ENCODE measurements at places on chromosomes 2 and 18.

- H3K4me1 ChIP-seq: peaks cover 6% of the 10 kb centered on the region
- peak overlapping the region; percentile 18 for H3K27ac ChIP-seq
- no peak overlapping the region for H3K4me3 ChIP-seq
These were observed 86.3 kb upstream of the NPAS2 start for GRCh38 chr2:100733391-100734187.

- H3K36me3 ChIP-seq: no peaks in the 10 kb centered on the region
- no peaks in the 10 kb centered on the region for H3K27me3 ChIP-seq
- DNase-seq: no peak
- no peak overlapping the region for H3K4me3 ChIP-seq
- H3K27ac ChIP-seq: no peak overlapping the region
- peaks cover 18% of the 10 kb centered on the region for H3K4me1 ChIP-seq
These were observed 14.9 kb downstream of the RBMS1 start for GRCh38 chr2:160478660-160479059.

DNA sequence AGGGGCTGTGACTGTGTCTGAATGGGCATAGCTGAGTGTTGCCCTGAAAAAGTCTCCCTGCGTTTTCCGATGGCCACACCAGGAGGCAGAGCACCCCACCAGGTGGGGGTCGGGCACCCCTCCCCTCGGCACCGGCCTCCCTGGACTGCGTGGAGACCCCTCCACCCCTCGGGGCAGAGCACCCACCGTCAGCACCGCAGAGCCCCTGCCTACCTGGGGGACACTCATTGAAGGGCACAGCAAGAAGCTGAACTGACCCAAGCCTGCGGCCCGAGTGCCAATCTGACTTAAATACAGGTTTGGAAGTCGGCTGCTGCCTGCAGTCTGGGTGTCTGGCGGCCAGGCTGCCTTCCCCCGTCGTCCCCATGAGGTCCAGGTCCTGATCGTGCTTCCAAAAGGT, 69.9 kb downstream of the KCNG2 start:
- H3K4me3 ChIP-seq: no peak overlapping the region
- no peaks in the 10 kb centered on the region for H3K36me3 ChIP-seq
- H3K27ac ChIP-seq: no peak overlapping the region
- H3K4me1 ChIP-seq: no peaks in the 10 kb centered on the region
- no peak for DNase-seq

DNA sequence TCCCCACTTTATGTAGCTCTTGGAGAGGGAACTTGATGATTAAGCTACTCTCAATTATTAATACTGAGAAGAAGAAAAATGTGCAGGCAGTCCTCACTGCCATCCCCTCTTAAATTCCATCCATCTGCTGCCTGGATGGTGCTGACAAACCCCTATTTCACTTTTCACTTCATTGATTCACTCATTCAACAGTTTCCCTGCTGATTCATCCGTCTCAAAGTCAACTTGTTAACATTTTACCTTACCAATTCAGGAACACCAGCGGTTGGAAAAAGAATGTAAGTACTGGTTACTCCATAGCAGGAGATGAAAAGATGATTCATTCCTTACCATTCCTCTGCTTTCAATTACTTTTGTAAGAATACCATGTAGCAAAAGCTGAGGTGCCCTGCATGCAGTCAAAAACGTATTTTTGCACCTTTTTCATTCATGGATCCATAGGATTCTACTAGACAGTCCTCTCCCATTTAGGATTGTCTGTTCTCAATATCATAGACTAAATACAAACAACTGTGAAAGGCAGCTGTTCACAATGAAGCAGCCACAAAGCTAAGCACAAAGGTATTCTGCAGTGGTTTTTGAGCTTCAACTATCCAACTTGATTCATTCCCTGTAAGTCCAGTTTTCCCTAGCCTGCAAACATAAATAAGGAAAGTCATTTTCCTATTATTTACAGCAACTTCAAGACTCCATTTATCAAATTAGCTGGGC, 262.0 kb downstream of the MREG start:
- H3K27me3 ChIP-seq: no peaks in the 10 kb centered on the region
- no peak for DNase-seq
- H3K4me3 ChIP-seq: no peak overlapping the region
- no peak overlapping the region for H3K27ac ChIP-seq
- H3K4me1 ChIP-seq: no peaks in the 10 kb centered on the region
- H3K36me3 ChIP-seq: no peaks in the 10 kb centered on the region

GRCh38 chr2:122239440-122239839, 484.0 kb downstream of the TSN start:
- no peaks in the 10 kb centered on the region for H3K4me1 ChIP-seq
- H3K36me3 ChIP-seq: no peaks in the 10 kb centered on the region
- no peak overlapping the region for H3K4me3 ChIP-seq
- H3K27me3 ChIP-seq: no peaks in the 10 kb centered on the region
- no peak overlapping the region for H3K27ac ChIP-seq
- no peak for DNase-seq

GRCh38 chr18:12308386-12309100, 502 bp downstream of the TUBB6 start:
- no peaks in the 10 kb centered on the region for H3K4me1 ChIP-seq
- H3K4me3 ChIP-seq: peak overlapping the region; percentile 80
- H3K27me3 ChIP-seq: no peaks in the 10 kb centered on the region
- DNase-seq: peak; percentile 86
- peaks cover 12% of the 10 kb centered on the region for H3K36me3 ChIP-seq

- H3K27me3 ChIP-seq: no peaks in the 10 kb centered on the region
- no peak overlapping the region for H3K4me3 ChIP-seq
- H3K36me3 ChIP-seq: no peaks in the 10 kb centered on the region
- no peaks in the 10 kb centered on the region for H3K4me1 ChIP-seq
- DNase-seq: no peak
- H3K27ac ChIP-seq: no peak overlapping the region
These were observed 15.2 kb downstream of the NFATC1 start for GRCh38 chr18:79410731-79411613.

DNA sequence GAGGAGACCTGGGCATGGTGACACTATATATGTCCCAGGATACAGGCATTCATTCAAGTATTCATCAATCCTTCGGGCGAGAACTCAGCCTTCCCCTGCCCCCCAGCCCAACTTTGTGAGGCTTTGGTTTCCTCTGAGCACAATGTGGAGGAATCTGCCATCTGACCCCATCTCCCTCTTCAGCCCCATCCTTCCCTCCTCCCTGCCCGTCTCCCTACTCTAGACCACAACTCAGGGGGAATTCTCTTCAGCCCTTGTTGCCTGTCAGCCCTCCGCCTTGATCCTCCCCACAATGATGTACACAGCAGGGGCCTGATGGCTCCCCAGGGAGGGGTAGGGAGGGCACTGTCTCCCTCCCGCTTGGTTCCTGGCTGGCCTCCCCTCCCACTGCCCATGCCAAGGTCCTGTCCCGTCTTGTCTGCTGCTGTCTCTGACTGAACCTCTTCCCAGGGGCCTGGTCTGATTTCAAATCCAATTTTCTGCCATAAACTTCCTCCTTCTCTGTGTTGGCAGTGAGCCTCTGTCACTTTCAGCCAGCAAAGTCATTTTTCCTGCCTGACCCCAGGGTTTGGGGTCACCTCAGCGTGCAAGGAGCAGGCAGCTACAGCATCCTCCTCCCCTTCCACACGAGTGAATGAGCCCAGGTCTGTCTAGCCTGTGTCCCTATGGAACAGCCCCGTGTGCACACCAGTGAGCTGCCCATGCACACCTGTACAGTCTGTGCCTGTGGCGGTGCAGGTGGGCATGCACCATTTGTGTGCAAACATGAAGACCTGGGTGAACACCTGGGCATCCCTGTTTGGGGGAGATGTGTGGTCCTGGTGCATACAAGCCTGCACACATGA, 197.3 kb downstream of the CELF4 start:
- no peak overlapping the region for H3K4me3 ChIP-seq
- H3K4me1 ChIP-seq: peaks cover 6% of the 10 kb centered on the region
- DNase-seq: no peak

GRCh38 chr2:143030127-143030526, 99.1 kb upstream of the ARHGAP15 start:
- H3K4me3 ChIP-seq: no peak overlapping the region
- H3K36me3 ChIP-seq: no peaks in the 10 kb centered on the region
- no peak overlapping the region for H3K27ac ChIP-seq
- no peak for DNase-seq
- no peaks in the 10 kb centered on the region for H3K27me3 ChIP-seq

GRCh38 chr2:107585851-107586250, 240.8 kb upstream of the RGPD4 start:
- H3K27me3 ChIP-seq: no peaks in the 10 kb centered on the region
- DNase-seq: no peak
- no peaks in the 10 kb centered on the region for H3K36me3 ChIP-seq
- no peak overlapping the region for H3K27ac ChIP-seq
- H3K4me3 ChIP-seq: no peak overlapping the region

- peaks cover 27% of the 10 kb centered on the region for H3K4me1 ChIP-seq
- DNase-seq: no peak
- no peak overlapping the region for H3K27ac ChIP-seq
- no peaks in the 10 kb centered on the region for H3K36me3 ChIP-seq
- no peaks in the 10 kb centered on the region for H3K27me3 ChIP-seq
These were observed 20.3 kb downstream of the COBLL1 start for GRCh38 chr2:164821338-164821737.

DNA sequence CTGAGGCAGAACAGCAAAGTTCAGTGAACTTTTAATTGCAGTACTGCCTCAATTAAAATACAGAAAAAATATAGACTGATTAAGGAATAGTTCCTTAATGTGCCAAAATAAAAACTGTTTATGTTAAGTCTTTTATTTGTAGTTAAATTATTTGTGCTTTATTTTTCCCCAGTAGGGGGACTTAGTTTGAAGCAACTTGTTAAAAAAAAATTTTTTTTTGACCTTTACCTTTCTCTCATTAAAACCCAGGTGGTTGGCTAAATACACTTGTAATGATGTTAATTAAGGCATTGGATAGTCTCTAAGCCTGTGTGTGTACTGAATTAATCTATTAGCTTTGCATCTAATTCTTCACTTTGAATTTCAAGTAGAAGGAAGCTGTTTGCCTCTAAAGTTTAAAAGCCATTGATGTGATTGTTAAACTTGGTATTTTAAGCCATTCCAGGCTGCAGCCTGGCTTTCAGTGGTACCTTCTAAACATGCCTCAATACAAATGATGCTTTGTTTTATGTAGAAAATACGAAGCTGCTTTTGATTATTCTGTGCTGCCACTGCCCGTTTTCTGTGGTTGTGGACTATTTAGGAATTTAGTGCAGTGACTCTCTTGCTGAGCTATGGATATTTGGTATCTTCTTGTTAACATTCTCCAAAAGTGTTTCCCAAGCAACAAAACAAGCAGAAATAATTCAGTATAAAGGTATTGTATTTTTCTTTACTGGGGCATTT, 102.9 kb downstream of the TANC1 start:
- no peaks in the 10 kb centered on the region for H3K36me3 ChIP-seq
- H3K27ac ChIP-seq: no peak overlapping the region
- no peak for DNase-seq
- peaks cover 27% of the 10 kb centered on the region for H3K4me1 ChIP-seq
- no peaks in the 10 kb centered on the region for H3K27me3 ChIP-seq
- no peak overlapping the region for H3K4me3 ChIP-seq

DNA sequence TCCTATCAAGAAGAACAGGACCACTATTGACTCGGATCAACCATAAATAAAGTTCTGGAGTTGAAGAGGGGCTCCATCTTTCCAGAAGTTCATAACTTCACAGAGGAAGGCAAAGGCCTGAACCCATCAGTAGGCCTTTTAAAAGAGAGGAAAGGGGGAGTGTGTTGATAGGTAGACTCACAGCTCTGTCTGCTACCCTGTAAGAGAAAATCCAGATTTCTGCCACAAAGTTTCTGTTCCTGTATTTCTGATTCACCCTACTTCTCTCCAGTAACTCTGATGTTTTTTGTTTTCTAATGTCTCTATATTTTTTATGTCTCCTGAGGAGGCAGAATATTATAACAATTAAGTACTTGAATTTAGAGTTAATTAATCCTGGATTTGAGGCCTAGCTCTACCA, 564.0 kb downstream of the TNS1 start:
- no peak overlapping the region for H3K4me3 ChIP-seq
- peaks cover 6% of the 10 kb centered on the region for H3K4me1 ChIP-seq
- no peak overlapping the region for H3K27ac ChIP-seq
- DNase-seq: no peak

DNA sequence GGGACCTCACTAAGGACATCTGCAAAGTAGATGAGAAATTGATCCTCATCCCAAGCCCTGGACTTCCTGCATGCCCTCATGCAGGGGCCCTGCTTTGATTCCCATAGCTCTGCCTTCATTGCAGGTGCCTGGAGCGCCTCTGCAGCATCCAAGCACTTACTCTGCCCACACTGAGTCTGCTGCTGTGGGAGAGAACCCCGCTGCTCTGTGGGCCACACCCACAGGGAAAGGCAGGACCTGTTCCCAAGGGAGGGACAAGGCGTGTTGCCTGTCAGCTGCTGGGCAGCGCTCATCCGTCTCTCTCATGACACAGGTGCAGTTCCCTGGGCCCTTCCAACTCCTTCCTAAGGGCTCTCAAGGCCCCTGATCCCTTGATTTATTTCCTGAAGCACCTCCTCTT, 266.8 kb upstream of the SMIM21 start:
- no peaks in the 10 kb centered on the region for H3K27me3 ChIP-seq
- H3K36me3 ChIP-seq: no peaks in the 10 kb centered on the region
- no peak overlapping the region for H3K27ac ChIP-seq
- H3K4me3 ChIP-seq: no peak overlapping the region
- no peaks in the 10 kb centered on the region for H3K4me1 ChIP-seq

GRCh38 chr2:182921234-182921633, 54.8 kb upstream of the FRZB start:
- H3K27me3 ChIP-seq: no peaks in the 10 kb centered on the region
- peaks cover 4% of the 10 kb centered on the region for H3K4me1 ChIP-seq
- no peak for DNase-seq

DNA sequence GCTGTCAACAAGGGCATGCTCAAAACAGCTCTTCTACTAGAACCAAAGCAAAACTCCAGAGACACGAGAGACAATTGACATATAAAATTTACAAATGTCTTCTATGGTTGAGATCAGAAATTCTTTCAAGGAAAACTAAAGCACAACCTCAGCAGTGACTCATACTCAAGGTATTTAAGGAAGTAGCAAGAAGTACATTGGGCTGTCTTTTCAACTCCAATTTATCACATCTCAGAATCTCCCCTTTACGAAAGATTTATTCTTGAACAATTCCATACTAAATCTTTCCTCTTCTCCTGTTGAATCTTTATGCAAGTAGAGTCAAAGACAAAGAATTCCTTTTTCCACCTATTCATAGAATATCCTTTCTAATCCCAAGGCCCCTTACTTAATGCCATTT, 324.0 kb downstream of the IRS1 start:
- H3K36me3 ChIP-seq: no peaks in the 10 kb centered on the region
- no peak overlapping the region for H3K27ac ChIP-seq
- no peak overlapping the region for H3K4me3 ChIP-seq

DNA sequence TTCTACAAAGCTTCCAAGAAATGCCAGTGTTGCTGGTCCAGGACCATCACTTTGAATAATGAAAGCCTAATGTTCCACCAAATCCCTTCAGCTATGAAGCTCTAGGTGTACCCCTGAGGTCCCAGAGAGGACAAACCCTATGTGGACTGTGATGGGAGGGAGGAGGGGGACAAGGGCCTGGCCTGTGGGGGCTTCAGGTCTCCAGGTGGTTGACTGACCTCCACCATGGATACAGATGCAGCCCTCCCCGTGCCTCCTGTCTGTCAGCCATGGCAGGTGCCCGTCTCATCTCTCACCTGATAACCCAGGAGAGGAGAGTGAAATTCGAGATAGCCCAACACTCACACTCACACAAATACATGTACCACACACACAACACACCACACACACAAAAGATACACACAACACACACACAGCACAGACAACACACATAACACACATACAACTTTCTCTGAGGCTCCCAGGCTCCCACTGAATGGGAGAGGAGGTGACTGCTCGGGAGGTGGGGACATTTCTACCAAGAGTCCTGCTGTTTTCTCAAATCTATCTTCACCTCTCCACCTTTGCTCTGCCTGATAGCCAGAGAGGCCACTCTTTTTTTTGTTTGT, 12.8 kb upstream of the RHOB start:
- H3K27ac ChIP-seq: no peak overlapping the region
- peaks cover 4% of the 10 kb centered on the region for H3K4me1 ChIP-seq
- no peaks in the 10 kb centered on the region for H3K36me3 ChIP-seq
- H3K4me3 ChIP-seq: no peak overlapping the region
- no peak for DNase-seq
